ENCODE measurements at places on chromosomes 7 and 10.

- no peak for DNase-seq
Observed at GRCh38 chr7:151607464-151607867, 87.8 kb upstream of the RHEB start.

DNA sequence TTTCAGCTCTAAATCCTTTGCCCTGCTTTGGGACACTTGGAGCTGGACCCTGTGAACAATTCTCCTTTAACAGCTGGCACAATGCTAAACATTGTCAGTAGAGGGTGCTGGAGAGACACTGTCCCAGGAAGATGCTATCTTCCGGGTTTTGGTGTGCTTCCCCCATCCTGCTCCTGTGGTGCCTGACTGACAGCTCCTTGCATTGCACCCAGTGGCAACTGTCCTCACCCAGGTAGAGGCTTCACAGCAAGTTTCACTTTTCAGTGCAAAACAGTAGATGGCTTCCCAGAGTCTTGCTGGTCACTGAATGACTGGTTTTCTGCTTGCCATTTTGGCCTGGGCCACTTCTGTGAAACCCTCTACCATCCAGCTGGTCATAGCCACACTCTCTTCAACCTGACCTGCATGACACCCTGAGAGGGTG, 77.3 kb downstream of the CDC14C start:
- peak; percentile 15 for DNase-seq

- DNase-seq: no peak
Observed at GRCh38 chr10:14477408-14477710, 146.6 kb upstream of the FRMD4A start.

GRCh38 chr7:18370633-18371032, 124.9 kb upstream of the HDAC9 start:
- DNase-seq: no peak

- DNase-seq: no peak
Observed at GRCh38 chr7:21616796-21617436, 74.1 kb downstream of the DNAH11 start.

DNA sequence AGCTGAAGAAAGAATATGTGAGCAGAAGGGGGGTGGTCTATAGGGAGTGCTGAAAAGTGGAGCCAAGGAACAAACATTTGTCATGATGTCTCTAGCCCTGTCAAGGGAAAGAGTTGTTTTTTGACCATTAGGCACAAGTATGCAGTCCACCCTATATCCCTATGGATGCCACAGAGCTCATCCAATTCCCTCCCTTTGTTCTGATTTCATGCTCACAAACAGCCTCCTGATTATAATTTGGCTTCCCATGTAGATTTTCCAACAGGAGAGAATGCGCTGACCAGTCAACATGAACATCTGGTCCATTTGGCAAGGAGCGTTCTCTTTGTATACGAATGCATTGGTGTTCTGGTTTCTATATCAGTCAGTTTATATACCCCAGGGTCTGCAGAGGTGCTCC, 12.1 kb upstream of the CEP41 start:
- DNase-seq: no peak

GRCh38 chr10:36256948-36257356, 614.9 kb upstream of the FZD8 start:
- no peak for DNase-seq

DNA sequence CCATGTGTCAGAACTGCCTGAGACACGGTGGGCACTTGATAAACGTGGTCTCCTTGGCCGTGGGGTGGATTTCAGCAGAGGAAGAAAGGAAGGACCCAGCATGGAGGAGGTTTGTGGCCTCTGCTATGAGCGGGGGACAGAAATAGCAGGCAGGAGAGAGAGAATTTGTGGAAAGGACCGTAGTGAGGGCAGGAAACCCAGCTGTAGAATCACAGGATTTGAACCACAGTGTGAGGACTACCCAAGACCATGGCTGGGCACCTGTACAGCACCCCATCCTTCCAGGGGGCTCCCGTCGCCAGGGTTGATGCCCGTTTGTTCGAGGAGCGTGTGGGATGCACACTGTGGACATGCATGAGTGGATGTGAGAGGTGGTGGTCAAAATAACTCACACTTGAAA, 183.4 kb downstream of the PTPN20 start:
- no peak for DNase-seq

DNA sequence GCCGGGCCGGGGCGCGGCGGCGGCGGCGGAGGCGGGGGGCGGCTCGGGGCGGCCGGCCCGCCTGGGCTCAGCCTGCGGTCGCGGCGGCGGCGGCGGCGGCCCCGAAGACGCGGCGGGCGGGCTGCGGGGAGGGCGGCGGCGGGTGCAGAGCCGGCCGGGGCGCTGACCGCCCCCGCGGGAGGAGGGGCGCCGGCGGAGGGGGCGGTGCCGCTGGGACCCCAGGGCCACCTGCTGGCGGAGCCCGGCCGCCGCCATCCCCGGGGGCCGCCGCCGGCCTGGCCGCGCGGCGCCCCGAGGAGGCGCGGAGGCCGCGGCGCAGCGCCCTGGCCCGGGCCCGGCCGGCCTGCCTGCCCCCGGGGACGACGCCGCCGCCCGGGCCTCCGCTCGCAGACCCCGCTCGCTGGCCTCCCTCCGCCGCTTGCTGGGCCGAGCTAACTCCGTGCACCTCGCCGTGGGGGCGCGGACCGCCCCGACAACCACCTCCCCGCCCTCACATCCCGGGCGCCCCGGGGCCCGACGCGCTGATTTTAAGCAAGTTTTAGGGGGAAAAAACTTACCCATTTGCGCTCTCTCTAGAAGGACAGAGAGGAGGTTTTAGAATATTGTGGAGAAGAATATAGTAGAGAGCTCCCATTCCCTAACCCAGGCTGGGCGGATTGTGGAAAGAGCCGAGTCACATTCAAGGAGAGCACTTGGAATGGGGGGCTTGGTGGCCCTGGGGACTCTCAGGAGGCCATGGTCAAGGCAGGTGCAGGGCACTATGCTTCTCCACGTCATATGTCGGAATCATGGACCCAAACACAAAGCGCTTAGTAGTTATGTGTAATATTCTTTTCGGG, at the start of gene BEND7:
Gene BEND7, minus strand, starts transcription at position 140 of the 839 bp plus-strand sequence. CDS start 481 bp downstream, outside the sequence.
- DNase-seq: peak; percentile 72

GRCh38 chr10:14173706-14174594, 156.8 kb downstream of the FRMD4A start:
- no peak for DNase-seq

DNA sequence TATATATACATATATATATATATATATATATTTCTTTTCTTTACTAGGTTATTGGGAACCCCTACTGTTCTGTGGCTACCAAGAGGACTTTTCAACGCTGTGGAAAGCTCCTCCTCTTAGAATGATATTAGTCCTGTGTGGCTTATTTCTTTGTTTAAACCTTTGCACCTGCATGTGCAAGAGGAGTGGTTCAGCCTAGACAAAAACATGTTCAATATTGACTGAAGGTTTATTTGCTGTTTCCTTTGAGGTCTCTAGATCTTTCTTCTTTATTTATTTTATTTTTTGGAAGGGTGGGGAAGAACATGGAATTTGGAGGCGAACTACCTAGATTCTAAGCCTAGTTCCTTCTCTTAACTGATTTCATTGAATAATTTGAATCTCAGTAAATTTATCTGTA, 118.1 kb downstream of the GNAT3 start:
- DNase-seq: no peak

DNA sequence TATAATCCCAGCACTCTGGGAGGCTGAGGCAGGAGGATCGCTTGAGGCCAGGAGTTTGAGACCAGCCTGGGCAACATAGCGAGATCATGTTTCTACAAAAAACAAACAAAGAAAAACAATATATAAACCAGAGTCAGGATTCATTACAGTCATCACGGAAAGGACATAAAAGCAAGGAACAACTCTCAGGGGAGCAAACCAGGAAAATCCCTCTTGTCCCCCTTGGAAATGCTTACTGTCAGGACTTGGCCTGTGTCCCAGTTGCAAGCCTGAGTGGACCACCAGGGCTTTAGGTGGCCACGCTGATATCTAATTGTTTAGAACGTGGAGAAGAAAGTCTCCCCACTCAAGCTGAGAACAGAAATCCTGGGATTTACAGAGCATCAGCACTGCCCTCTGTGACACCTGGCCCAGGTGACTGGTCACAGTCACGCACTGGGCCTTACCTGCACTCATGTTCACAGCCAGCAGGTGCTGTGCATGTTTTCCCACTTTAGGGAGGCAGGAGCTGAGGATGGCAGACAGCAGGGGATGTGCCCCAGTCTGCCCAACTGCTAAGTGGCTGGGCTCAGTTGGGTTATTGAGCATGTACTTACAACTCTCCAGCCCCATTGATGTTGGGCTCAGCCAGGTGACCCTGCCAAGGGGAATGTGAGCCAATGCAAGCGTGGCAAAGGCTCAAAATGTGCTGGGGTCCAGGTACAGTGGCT, 60.9 kb downstream of the TMEM130 start:
- DNase-seq: no peak

DNA sequence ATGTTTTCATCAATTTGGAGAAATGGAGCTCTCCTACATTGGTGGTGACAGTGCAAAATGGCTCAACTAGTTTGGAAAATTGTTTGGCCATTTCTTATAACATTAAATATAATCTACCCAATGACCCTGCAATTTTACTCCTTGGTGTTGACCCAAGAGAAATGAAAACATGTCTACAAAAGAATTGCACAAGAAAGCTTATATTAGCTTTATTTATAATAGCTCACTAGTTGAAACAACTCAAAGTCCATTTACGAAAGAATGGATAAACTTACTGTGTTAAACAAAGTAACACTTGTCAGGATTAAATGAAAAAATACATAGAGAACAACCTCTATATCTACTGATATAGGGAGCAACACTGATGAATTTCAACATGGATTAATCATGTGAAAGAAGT, 539.9 kb downstream of the DNAJB9 start:
- DNase-seq: no peak

- DNase-seq: no peak
Observed at GRCh38 chr7:44846816-44847508, 925 bp downstream of the H2AZ2 start.

GRCh38 chr10:133381036-133381435, 2.0 kb downstream of the PAOX start:
- DNase-seq: no peak

DNA sequence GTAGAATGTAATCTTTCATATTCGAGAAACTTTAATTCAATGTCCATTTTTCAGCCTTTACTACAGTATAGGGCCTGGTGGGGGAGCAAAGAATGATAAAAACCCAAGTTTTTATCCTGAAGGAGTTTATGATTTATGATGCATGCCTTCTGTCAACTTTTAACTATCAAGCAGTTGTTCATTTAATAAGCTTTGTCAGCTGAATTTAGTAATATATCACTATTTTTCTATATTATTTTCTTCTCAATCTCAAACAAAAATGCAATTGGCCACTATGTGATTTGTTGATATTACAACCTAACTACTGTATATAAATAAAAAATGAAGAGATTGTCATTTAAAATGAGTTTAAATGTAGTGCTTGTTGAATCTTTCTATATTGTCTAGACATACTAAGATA, 2.4 kb downstream of the NUP42 start:
- no peak for DNase-seq

DNA sequence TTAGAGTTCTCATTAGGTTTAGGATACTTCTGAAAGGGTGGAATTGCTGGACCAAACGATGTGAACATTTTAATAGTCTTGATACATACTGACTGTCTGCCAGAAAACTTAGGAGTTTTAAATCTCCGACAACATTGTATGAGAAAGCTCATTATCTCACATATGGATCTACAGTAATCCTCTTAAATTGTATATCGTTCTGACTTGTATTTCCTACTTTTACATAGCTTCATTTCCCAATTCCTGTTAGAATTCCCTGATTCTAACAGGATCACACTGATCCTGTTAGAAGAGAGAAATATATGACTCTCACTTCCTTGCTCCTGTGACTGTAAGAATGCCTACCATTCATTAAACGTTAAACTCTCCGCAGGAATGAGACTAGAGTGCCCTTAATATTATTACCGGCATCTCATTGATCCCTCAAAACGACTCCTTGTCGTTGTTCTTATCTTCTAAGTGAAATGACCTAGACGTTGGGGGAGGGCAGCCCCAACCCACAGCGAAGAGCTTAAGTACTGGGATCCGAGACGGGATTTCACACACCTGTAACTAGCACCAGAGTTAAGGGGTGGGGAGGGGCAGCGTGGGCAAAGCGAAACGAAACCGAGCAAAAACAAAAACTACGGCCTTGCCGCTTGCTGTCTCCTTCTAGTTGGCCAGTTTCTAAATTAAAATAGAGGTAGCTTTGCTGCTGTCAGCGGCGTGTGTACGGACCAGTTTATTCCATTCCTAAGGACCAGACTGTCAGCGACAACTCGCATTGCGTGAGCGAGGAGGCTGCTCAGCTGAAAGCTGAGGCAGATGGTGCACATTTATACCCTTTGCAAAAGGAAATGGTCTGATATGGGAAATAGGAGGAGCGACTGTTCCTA, 678 bp upstream of the TMEM106B start:
- no peak for DNase-seq

DNA sequence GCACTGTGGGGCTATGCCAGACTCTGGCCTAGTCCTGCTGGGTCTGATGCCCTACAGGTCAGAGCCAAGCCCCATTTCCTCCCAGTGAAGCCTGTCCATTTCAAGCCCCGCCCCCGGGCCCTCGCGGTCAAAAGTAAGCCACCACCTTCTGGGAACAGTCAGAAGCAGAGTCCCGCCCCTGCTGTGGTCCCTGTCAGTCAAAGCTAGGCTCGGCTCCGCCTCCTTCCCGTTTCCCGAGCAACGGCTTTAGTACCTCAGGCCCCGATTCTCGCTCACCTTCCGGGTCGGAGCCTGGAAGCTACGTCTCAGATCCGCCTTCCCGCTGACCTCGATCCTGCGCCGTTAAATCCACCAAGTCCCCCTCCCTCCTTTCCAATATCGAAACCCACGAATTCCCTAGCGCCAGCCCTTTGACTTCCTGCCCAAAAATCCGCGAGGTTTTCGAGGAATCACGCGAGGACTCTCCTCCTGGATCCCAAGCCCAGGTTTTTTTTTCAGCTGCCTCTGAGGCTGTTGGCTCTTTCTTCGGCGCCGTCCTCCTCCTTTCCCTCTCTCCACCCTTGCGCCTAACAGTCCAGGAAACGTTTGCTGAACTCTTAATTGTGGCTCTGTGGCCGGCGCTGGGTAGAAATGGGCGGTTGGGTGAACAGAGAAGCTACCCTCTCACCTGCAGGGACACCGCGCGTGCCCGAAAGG, 11.8 kb downstream of the SFXN3 start:
- DNase-seq: peak; percentile 87

DNA sequence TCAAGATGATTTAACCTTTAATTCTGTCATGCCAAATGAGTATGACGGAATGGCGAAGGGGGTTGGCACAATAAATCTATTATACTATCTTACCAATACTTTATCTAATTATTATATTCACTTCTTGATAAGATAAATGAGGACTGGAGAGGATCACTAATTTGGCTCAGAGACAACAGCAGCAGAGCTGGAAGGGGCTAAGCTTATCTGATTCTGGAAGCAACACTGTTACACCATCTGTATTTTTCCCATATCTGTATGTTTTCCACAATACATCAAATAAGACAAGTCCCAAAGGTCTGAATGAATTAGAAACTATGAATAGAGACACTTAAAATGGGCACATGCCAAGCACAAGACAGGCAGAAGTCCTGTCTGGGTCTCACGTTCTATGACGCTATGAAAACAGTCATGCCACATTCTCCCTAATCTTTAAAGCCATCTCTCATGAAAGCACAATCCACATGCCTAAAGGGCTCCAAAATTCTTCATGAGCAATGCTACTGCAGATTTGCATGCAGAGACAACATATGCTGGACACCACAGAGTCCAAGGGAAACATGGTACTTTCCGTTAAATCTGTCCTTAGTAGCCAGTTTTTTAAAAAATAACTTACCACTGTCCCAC, 88.3 kb downstream of the SLC25A13 start:
- DNase-seq: no peak

GRCh38 chr10:79627075-79627474, 16.3 kb downstream of the SFTPA1 start:
- DNase-seq: no peak

All from T47D (cell line).